ENCODE measurements at places on chromosomes 5 and 9.
A peak's percentile ranks its signal among the peaks of the same experiment; 100 is the strongest.

GRCh38 chr5:50704730-50705129, 38.3 kb downstream of the PARP8 start:
- DNase-seq = no peak

- DNase-seq = no peak
Measured at GRCh38 chr5:39905356-39905755, 480.6 kb upstream of the DAB2 start.

GRCh38 chr9:127458921-127459320, 7.6 kb downstream of the LRSAM1 start:
- no peak for DNase-seq

DNA sequence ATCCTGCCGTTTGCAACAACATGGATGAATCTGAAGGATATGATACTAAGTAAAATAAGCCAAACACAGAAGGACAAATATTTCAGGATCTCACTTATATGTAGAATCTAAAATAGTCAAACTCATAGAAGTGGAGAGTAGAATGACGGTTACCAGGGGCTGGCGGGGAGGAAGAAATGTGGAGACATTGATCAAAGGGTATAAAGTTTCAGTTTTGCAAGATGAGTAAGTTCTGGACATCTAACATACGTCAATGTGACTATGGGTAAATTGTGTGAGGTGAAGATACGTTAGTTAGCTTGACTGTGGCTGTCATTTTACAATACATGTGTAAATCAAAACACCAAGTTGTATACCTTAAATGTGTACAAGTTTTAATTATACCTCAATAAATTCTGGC, 200.3 kb downstream of the SNX18 start:
- DNase-seq = no peak

- no peak for DNase-seq
Measured at GRCh38 chr5:26805076-26805475, 233.3 kb downstream of the CDH9 start.

DNA sequence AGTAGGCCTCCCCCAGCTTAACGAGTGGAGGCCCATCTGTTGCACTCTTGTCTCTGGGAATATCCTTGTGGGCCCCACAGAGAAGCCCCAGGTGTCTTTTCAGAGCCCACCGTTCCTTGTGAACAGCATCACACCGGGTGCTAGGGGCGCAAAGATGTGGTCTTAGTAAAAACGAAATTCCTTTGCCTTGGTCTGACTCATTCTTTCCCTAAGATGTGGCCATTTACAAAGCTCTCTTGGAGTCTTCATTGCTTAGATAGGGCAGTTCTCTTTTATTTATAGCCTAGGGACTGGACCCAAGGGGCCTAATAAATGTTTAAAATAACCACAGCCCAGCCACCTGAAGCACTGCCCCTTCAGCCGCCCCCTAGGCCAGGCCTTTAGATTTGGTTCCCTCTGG, 52.8 kb upstream of the RPL26L1 start:
- no peak for DNase-seq

DNA sequence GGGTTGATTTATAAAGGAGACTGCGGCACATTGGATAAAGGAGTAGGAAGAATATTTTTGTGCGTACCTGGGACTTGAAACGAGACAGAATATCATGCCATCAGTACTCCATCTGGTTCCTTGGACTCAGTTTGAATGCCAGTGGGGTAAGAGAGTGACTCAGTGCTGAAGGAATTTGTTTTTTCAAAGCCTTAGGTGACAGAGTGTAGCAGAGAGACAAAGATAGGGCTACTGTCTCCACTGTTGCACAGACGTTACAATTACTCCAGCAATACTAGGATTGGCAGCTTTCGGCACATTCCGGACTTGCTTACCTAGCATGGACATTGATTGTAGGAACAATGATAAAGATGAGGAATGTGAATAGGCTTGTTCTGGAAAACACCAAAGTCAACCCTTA, 250.7 kb downstream of the KCTD16 start:
- DNase-seq = no peak

DNA sequence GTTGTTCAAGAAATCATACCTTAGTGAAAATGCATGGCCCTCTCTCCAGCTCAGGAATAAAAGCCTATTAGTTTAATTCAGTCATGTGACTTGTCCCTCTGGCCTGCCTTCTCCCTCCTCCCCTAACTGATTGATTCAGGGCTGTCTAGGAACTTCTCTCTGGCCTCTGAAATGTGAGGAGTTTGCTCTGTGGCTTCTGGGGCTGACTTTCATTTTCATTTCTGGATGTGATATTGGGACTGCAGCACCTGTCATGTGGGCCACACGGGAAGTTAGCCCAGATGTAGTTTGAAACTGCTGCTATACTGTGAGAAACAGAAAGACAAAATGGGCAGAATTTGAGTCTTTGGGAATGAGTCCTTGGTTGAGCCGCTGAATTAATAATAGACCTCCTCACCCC, 44.8 kb downstream of the PARP8 start:
- peak; percentile 32 for DNase-seq

- DNase-seq = no peak
Measured at GRCh38 chr9:79980432-79980831, 408.7 kb downstream of the TLE4 start.

DNA sequence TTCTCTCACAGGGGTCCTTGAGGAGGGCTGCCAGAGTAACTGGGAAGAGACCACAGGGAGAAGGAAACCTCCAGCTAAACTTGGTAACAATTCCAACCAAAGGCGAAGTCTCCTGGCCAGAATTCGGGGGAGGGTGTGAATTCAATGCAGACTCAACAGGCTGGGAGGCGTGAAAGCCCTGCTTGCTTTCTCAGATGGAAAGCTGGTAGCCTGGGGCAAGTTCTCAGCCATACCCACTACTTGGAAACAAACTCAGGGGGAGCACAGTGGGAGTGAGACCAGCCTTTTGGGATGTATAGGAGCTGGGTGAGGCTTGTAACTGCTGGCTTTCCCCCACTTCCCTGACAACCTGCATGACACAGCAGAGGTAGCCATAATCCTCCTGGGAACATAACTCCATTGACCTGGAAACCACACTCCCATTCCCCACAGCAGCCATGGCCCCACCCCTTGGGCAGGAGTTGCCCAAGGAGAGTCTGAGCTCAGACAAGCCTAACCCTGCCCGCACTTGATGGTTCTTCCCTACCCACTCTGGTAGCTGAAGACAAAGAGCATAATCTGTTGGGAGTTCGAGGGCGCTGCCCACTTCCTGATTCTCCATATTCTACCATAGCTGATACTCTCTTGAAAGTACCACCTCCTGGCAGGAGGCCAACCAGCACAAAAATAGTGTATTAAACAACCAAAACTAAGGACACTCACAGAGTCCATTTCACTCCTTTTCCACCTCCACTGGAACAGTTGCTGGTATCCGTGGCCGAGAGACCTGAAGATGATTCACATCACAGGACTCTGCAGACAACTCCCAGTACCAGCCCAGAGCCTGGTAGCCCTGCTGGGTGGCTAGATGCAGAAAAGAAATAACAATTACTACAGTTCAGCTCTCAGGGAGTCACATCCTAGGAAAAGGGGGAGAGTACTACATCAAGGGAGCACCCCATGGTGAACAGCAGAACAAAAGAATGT, 123.8 kb downstream of the FAM170A start:
- DNase-seq = no peak

DNA sequence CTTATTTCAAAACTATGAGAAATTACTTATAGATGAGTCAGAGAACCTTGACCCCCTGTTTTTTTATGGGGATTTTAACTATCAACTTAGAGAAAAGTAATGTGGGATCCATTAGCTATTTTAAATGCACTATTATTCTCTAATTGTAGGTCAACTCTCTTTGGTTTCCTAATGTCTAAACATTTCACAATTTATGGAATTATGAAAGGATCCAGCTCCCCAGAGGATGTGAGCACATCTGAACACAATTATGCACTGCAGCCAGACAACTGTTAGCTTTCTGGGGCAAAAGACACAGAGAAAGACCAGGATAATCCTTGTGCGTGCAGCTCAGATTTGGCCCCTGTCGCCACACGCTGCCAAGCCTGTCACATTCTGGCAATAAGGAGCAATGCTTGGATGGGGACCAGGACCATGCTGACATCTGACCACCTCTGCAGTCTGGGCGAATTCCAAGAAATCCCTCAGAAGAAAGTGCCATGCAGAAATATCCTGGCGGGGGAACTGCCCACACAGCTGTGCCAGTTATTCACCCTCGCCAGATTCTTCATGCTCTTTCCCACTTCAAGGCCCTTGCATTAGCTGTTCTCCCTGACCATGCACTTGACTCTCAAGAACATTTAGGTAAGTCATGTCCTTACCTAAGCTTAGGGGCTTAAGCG, 22.2 kb upstream of the CMBL start:
- DNase-seq = no peak

- no peak for DNase-seq
Measured at GRCh38 chr9:138096519-138096845, 218.9 kb downstream of the CACNA1B start.

DNA sequence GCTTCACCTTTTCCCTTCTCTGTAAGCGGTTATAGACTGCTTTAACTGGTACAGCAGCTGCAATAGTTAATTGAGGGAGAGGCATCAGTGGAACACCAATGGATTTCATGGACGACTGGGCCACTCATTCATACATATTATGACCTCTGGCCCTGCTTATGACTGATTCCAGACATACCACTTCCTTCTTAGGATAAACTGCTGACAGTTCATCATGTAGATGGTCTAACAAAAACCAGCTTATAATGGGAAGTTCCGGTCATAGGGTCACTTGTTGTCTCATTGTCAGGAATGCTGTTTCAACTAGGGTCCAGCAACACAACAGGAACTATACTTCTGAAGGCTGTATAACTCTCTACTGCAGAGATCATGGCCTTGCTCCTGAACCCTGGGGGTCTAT, 265.2 kb upstream of the RASA1 start:
- DNase-seq = no peak

- no peak for DNase-seq
Measured at GRCh38 chr9:4501147-4501507, 10.9 kb downstream of the SLC1A1 start.

GRCh38 chr5:146151970-146152369, 30.5 kb downstream of the LARS1 start:
- no peak for DNase-seq

DNA sequence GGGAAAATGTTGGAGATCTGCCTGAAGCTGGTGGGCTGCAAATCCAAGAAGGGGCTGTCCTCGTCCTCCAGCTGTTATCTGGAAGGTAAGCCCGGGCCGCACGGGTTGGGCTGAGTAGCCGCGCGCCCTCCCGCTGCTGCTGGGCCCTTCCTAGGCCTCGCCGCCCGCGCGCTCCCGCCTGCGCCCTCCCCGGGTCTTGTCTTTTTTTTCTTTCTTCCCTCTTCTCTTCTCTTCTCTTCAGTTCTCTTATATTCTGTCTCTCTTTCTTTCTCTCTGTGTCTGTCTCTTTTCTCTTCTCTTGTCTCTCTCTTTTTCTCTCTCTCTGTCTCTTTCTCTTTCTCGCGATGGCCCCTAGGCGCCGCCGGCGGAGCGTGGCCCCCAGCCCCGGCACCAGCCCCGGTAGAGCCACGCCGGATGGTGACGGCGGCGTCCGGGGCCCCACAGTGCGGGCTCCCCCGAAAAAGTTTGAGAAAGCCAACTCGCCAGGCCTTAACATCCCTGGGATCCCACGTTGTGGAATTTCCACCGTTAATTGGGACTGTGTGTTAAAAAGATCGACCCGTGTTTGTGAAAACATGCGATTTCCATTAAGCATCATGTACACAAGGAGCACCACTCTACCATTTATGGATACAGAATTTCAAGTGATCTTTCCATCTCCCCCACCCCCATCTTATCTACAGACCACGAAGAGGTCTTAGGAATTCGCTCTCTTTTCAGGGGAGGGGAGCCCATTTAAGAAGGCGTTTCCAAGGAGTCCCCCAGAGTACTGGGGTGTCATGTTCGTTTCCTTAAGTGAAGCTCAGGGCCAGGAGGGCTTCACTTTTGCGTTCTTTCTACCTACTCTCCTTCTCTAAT, 616 bp downstream of the ABL1 start:
- peak; percentile 42 for DNase-seq

DNA sequence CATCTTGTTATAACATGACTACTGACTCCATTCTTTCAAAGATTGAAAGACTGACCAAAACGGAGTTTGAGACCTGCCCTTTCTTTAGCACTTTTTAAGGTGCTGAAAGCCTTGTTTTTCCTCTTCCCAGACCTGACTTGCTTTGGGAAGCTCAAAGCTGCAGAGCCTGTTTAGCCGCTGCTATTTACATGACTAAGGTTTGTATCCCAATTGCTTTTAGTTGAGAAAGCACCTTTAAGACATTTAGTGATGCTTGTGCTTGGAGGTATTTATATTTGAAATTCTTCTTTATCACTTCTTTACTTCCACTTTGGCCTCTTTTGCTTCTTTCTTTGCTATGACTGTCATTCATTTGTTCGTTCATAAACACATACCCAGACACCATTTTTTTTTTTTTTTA, 182.6 kb upstream of the ELL2 start:
- DNase-seq = peak; percentile 52

DNA sequence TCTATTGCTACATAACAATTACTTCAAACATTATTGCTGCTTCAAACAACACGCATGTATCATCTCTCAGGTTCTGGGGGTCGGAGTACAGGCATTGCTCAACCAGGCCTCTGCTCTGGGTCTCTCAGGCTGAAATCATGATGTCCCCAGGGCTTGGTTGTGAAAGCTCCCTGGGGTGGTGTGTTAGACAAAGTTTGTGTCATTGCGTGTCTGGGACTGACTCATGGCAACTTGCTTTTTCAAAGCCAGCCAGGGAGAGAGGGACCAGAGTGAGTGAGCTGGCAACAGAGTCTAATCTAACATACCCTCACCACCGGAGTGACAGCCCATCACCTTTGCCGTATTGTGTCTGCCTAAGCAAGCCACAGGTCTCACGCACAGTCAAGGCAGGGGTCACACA, 259.2 kb upstream of the NFIL3 start:
- no peak for DNase-seq

- DNase-seq = no peak
Measured at GRCh38 chr9:326667-327066, 112.0 kb downstream of the DOCK8 start.

Measured in HT-29 (cell line).